Thymus (tissue), 14 donors: ENCODE measurements at places on chromosomes 12 and 14.

DNA sequence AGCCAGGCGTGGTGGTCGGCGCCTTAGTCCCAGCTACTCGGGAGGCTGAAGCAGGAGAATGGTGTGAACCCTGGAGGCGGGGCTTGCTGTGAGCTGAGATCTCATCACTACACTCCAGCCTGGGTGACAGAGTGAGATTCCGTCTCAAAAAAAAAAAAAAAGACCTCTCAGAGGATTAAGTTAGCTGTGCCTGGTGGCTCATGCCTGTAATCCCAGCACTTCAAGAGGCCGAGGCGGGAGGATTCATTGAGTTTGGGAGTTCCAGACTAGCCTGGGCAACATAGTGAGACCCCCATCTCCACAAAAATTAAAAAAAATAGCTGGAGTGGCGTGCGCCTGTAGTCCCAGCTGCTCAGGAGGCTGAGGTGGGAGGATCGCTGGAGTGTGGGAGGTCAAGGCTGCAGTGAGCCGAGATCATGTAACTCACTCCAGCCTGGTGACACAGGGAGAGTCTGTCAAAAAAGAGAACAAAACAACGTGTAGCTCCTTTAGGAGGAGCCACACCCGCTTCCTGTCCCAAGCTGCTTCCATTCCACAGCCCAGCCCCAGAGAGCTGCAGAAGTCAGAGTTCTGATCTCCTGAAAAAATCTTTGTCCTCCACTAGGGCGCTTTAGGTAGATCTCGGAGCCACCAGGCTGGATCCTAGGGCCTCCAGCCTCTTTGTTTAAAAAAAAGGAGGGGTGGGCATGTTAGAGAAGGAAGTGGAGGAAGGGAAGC, 11.5 kb upstream of the ULK1 start:
- DNase-seq = no peak

DNA sequence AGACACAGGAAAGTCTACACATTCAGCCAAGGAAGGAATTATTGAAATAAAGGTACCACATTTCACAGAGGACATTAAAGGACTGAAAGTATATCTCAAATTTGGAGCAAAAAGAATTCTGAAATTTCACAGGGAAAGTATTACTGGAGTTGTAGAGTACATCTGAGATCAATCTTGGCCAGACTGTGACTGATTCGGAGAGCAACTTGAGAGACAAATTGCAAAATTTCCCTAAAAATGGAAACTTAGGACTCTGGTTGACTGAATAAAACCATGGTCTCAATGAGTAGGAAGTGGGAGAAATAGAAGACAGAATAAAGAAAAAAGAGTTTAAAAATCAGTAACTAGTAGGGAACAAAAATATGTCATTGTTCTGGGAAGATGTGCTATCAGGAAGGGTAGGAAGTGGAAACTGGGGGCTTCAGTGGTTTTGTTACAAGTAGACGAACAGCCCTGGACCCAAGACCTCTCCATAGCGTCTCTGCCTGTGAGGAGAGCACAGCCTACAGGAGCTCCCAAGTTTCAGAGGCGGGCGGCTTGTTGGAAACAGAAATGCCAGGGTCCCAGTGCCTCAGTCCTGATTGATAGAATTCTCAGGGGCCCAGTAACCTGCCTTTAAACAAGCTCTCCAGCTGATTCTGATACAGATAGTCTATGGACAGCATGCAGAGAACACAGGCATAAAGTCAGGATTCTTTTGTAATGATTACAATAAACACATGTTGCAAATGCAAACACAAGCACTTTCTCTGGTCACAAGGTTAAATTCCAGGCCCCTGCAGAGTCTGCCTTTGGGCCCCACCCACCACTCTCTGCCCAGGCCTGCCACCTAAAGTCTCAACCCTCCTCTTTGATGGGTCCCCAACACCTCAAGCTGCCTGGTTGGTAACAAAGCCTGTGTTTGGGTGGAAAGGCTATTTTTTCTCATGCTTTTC, 63.1 kb downstream of the BBS10 start:
- no peak for DNase-seq

DNA sequence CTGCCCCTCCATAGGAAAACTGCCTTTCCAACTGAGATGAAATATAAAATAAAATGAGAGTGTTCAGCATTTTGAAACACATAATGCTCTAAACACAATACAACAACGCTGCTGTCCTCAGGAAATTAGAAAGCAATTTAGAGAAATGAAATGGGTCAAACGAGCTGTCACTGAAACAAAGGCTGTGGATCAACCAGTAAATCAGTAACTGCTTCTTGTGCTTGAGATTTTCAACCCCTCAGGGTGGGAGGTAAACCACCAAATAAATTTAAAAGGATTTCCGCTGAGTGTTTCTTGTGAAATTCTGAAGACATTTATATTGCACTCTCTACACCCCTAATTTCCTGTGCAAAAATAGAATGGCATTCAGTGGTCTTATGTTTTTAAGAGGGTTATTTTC, 657.1 kb upstream of the SEL1L start:
- no peak for DNase-seq

DNA sequence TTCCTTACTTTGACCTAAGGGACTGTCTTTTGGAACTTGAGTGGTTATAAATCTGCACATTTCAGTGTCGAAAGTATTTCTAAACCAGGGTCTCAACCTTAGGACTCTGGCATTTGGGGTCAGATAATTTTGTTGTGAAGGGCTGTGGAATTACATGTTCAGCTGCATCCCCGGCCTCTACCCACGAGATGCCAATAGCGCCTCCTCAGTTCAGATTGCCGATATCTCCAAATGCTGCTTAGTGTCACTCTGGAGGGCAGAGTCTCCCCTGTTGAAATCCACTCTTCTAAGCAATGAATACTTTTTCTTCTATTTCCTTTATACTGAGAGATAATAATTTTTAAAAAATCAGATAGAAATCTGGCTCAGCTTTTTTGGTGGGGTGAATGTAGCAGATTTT, 379.4 kb upstream of the RGS6 start:
- DNase-seq = no peak

DNA sequence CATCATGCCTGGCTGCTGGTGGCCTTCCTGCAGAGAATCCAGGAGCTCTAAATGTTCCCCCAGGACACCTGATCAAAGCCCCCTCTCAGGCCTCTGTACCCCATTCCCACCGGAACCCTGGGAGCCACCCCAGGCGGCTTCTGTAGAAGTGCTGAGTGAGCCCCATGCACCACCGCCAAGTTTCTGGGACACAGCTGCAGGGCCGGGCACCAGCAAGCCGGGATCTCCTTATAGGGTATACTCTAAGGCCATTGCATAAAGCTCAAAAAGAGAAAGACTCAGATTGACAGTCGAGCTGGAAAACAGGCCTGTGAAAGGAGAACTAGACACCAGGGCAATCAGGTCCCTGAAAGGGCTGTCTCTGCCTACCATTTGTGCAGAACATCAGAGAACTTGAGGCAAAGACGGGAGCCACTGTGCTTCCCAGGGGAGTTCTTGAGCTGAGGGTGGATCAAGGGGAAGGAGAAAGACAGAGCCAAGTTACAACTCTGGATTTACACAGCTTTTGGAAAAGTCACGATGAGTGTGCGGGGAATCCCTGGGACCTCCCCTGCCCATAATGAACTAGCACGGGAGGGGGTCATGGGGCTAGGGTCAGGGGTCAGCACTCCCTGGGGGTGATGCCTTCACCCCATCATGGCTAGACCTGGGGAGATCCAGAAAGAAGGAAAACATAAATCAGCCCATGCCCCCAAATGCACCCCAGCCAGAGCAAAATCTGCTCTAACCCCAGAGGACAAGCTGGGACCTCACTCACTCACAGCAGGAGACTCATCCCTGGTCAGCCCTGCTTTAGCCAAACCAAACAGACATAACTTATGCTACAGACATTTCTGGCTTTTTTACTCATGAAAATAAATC, 51.1 kb downstream of the ITPK1 start:
- DNase-seq = no peak

GRCh38 chr14:104602933-104603325, 1.6 kb downstream of the TMEM179 start:
- DNase-seq = no peak

DNA sequence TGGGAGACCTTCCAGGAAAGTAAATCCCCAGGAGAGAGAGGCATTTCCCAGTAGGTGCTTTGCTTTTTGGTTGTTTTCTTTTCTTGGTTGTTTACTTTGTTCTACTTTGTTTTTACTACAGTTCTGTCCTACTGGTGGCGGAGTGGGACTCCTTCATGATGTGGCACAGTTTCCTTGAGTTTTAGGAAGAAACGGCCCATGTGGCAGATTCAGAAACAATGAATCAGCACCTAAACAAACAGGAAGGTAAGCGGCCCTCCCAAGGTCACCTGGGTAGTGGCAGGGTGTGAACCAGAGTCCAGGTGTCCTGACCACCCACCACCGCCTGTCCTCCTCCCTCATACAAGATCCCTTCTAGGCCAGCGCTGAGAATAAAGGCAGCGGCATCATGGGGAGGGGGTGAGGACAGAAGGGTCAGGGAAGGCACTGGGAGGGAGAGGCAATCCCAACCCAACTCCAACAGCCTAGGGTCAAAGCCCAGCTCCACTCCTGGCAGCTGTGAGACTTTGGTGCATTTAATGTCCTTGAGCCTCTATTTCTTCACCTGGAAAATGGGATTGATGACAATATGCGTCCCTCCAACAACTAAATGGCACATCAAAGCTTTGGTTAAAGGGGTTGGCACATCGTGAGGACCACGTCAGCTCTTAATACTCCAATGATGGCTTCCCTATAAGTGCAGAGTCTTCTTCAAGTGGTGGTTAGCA, 111.5 kb upstream of the BCL2L14 start:
- DNase-seq = no peak

DNA sequence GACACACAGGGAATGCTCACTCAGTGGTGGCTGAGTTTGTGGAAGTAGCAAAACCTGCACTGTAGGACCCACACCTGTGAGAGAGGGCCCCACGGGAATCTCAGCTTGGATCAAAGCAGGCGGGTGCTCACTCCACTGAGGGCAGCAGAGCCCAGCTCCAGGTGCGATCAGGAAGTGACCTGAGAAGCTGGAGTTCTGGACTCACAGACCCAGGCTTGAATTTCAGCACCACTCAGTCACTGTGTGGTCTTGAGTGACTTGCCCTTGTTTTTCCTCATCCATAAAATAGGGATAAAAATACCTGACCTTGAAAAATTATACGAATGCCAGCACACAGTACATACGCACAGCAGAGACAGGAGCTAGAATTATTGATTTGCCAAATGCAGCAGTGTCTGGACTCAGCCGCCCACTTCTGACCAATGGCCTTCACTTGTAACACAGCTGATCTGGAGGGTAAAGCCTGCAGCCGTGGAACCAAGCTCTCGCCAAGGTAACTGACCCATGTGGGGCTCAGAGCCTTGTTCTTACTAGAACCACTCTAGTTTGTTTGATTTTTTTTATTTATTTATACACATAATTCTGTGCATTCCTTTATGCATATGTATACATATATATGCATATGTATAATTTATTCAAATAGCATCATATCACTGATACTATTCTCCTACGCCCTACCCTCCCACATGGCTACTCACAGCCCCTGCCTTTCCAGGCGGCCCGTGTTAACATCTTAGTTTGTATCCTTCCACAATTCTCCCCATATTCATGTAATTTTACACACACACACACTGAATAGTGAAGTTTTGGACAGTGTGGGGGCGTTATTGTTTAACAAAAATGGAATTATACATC, 53.9 kb downstream of the DPF3 start:
- DNase-seq = no peak

DNA sequence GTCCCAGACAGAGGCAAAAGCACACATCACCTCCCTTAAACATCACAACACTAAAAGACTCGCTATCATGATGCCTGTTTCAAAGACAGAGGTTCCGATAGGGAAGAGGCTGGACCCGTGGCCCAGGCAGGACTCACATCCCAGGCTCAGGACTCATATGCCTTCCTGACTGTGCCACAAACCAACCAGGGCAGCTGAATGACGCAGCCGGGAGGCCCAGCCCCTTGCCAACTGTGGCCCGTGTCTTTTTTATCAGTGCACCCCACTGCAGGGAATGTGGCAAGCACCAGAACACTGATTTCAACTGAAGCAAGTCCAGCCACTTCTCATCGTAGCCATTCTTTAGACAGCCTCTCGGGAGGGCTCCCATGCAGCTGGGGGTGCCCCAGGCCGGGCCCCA, 132.3 kb downstream of the KSR2 start:
- DNase-seq = no peak

GRCh38 chr12:41924111-41924510, 220.6 kb downstream of the GXYLT1 start:
- no peak for DNase-seq

DNA sequence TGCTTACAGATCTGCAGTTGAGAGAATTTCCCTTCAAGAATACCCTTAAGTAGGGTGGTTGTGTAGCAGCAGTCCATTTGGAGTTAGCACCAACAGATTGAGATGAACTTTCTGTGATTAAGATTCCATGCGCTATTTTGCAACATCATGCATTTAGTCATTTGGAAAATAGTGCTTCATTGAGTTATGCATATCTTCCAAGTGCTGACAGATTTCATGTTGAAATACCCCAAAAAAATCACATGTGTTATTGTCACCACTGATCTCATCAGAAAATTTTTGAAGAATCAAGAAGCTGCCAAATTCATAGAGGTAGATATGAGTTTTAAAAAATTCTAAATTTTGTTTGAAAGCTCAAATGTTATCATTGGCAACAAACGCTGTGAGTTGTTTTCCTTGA, 35.5 kb upstream of the OSBPL8 start:
- DNase-seq = no peak

DNA sequence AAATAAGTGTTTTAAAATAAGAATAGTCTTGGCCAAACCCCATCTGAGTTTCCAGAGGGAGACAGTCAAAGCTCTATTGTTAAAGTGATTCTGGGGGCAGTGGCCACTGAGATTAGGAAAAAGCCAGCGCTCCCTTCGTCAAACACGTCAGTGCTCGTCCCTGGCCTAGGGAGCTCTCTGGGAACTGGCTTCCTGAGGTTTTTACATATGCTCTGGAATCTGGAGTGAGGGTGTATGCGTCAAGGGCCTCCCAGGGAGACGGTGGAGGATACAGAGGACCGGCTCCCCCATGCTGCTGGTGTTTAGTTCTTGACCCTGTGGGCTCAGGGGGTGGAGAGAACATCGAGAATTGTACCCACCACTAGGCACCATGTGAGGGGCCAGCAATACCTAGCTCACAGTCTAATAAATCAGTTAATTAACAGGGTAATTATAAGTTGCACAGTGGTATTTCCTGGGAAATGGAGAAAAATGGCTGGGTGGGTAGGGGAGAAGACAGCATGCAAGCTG, 87.0 kb downstream of the SLC25A47 start:
- no peak for DNase-seq

- DNase-seq = no peak
These were observed 29.5 kb upstream of the CISTR start for GRCh38 chr12:53781228-53781801.

- DNase-seq = no peak
These were observed 64.5 kb downstream of the GALNT16 start for GRCh38 chr14:69324341-69324931.

GRCh38 chr14:100837805-100838350, 12.0 kb downstream of the MEG3 start:
- DNase-seq = no peak

- DNase-seq = no peak
These were observed 508 bp upstream of the KCNH5 start for GRCh38 chr14:63045612-63046320.

DNA sequence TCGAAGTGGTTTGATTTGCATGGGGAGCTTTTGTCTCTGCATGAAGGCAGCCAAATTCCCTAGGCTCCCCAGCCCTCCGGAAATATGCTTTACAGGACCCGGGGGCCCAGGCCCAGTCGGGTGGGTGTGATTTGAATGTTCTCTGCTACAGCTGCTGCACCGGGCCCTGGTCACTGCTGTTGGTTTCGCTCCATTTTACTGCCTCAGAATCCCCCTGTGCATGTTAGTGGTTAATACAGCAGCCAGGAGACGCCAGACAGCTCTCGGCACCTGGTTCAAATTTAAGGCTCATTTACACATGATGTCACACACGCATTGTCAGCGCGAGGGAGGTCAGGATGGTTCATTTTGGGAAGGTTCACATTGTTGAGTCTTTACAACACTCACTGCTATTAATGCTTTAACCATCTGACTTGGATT, 99.6 kb downstream of the SLC38A6 start:
- DNase-seq = no peak
